ENCODE measurements at places on chromosomes 1 and 21. TPM values are rescaled to one million over a fixed set of nuclear protein-coding genes. Genes with fewer than 3 reads are reported as not detected.

DNA sequence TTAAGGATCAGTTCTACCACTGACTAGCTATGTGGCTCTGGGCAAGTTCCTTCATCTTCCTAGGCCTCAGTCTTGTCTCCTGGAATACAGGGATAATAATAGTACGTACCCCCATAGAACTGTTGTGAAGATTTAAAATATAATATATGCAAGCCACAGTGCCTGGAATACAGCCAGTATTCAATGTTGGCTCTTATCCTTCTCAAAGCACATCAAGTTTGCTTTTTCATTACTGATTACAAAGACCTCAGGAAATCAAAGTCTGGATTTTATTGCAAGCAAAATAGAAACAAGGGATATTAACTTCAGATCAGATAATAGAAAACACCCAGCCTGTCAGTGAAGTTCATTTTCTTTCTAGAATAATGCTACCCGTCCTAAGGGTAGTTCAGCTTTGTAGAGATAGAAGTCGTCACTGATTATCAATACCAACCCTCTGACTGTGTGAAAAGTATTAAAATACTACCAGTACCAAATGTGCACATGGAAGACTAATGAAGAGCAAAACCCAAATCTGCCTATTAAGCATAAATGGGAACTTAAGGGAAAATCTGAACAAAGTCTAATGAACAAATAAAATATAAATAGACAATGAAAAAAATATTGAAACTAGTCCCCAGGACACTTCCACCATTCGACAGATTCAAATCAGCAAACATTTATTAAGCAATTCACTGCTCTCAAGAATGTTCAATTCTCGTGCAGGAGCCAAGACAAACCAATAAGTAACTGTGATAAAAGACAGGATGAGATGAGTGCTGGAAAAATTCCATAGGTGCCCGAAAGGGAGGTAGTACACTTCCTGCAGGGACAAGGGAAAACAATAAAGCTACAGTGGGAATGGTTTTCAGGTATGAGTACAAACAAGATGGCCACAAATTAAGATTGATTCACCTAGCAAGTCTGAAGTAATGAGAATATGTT is 206.2 kb downstream of the SMYD3 start:
- no peak for DNase-seq

DNA sequence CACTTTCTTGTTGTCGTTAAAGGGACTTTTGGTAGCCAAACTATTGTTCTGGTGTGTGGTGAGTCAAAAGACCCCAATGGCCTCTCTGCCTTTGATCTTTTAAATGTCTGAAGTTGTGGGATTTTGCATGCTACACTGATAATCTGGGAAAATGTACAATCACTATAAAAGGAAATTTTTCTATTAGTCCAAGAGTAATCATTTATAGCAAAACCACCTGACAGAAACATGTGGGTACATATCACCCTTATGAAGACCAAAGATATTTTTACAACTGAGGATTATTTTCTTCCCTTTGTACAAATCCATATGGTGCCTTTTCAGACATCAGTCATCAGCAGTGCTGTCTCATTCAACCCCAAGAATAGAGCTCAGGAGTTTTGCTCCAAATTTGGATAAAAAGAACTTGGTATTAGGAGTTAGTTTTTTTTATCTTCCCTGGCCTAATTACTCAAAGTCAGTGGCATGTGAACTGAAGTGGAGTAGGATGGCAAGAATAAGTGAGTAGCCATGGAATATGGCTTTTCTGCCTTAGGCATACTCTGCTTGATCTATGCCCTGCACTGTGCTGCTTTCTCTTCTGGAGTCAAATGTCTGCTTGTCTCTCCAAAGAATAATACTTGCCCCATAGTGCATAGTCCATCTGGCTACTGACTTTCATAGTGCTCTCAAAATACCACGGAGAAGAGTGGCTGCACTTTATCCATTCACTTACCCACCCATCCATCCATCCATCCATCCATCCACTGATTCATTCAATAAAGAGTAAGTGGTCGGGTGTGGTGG is 13.5 kb downstream of the GREM2 start:
- no peak for DNase-seq

- no peak for DNase-seq
Observed at GRCh38 chr1:9278585-9279153, 14.0 kb upstream of the SPSB1 start.

GRCh38 chr1:16967095-16967575 is 13.3 kb downstream of the MFAP2 start:
- no peak for DNase-seq

DNA sequence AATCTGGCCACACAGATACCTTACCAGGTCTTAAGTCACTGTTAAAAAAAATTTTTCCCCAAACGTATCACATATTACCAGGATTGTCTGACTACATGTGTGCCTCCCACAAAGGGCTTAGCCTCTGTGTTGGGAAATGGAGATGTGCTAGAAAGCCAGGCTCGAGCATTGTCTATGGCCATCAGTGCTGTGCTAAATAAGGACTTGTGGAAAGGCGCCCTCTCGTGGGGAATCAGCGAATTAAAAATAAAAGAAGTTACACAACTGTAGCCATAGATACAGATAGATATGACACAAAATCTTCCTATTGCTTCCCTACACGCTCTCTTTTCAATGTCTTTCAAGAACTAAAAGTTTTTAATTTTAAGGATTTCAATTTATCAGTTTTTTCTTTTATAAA is 47.5 kb upstream of the CRNN start:
- peak; percentile 72 for DNase-seq

- no peak for DNase-seq
Observed at GRCh38 chr1:213680677-213681325, 307.0 kb upstream of the PROX1 start.

DNA sequence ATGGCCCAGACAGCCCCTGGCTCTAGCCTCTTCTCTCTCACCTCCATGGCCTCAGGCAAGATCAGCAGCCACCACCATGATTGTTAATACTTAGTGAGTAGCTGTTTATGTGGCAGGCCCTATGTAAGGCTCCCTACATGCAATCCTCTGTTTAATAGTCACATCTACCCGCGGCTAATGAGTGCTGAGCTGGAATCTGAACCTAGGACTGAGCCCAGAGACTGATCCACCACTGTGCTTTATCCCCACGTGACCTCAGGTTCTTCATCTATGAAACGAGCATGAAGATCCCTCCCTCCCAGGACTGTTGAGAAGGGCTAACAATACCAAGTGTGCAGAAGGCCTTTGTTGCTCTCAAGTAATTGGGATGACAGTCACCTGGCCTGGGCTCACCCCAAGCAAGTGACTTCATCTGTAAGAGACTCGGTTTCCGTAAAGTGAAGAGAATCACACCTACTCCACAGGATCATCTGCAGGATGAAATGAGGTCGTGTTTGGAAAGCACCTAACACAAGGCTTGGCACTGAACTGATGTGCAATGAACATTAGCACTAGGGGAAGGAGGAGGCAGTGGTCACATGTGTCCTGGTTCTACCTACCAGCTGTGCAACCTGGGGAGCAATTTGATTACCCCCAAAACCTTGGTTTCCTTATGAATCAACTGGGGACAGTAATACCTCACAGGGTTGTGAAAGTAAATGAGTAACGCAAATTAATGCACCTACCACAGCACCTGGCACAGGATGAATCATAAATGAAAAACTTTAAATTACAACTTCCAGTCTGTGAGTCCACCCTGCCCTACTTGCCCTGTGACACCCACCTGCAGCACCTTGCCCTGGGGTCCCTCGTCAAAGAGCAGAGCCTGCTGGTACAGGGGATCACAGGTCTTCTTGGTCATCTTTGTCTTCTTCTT is 37.2 kb downstream of the RIMS3 start:
- DNase-seq: no peak

DNA sequence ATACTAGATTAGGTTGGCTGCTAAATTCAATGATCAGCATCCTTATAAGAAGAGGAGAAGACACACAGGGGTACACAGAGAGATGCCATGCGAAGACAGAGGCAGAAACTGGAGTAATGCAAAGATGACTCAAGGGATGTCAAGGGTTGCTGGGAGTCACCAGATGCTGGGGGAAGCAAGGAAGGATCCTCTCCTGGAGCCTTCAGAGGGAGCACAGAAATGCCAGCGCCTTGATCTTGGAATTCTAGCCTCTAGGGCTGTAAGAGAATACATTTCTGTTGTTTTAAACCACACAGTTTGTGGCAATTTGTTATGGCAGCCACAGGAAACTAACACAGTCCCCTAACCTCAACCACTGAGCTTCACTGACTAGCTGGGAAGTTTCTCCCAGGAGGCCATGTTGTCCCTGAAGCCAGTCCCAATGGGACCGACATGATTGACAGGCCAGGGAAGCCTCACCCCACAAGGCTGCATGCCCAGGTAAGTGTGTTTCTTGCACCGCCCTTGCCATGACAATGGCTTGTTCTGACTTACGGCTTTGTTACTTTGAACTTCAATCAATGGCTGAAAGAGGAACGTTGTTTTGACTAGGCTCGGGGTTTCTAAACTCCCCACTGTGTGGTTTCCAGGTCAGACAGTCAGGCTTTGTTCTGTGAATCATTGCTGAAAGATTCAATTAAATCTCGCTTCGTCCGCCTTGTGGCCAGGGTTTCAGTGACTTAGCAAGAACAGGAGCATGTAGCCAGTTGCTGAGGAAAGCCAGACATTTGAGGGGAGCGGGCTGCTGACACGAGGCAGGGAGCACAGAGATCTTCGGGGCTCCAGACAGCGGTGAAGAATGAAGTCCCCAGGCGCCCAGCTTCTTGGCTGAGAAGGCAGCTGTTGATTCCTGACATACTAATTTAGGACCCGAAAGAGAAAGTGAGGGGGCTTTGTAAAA is 62.3 kb downstream of the RUNX1 start:
- DNase-seq: no peak

DNA sequence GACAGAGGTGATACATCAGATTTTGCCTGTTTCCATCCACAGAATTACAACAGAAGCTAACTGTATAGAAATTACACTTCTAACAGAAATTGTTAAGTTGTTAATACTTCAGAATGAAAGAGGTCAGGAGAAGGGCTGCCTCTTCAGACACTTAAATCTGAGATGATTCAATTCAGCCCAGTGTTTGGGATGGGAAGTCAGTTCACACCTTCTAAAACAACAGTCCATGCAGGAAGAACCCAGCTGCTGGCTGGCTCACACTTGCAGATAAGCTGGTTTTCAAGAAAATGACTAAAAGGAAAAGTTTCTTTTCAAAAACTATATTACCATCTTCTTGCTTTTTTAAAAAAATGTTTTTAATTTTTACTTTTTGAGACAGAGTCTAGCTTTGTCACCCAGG is 132.4 kb downstream of the SMYD2 start:
- DNase-seq: no peak

GRCh38 chr1:56525489-56526041 is 53.8 kb downstream of the PLPP3 start:
- DNase-seq: no peak

- DNase-seq: no peak
Observed at GRCh38 chr1:30822006-30822405, 64.4 kb upstream of the LAPTM5 start.

DNA sequence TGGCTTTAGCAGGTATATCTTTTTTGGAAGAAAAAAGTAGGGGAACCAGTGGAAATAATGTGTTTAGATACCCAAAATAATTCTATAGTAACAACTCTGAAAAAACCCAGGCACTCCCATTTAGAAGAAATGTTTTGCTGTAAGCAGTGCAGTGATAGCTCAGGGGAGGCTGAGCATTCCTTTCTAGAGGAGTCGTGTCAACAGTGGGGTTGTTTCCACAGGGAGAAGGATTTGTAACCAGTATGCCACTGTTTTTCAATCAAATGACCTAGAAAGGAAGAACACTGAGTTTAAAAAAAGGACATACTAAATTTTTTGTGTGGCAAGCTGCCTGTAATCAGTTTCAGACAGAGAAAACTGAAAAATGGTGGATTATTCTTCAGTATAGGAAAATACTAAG is 2.4 kb downstream of the PGD start:
- DNase-seq: no peak

DNA sequence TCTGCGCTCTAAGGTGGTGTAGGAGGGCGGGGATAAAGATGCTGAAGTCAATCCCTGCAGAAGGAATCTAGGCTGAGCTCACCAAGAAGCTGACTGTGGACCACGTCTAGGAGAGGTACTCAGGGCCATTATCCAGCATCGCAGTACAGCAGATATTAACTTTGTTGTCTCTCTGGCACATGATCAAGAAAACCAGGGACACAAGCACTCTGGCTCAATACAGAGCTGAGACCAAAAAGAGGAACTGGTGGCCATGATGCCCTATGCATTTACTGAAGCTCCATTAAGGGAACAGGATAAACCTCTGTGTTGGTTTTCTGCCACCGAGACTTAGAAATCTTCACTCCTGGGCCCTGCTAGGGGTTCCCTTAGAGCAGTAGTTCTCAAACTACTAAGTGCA is 38.0 kb upstream of the ANGPTL7 start:
- DNase-seq: no peak

GIPC2 gene
- total RNA-seq: not detected

ANGPTL3 gene
- not detected for total RNA-seq

CELA3A gene
- total RNA-seq: not detected

ATP5PB gene
- total RNA-seq: 361 TPM

GPR157 gene
- 9.6 TPM for total RNA-seq

INSRR gene
- 0.17 TPM for total RNA-seq
